Activated CD4-positive, alpha-beta T cell treated with anti-CD3 and anti-CD28 coated beads, Interleukin-2, amount 10 ng/mL, durations not matched to agents 24 days and 14 days (primary cell): ENCODE measurements at places on chromosomes 3 and 15. TPM values are rescaled to one million over a fixed set of nuclear protein-coding genes. Genes with fewer than 3 reads are reported as not detected.

The GCSAM gene
- 1.6 and 1.7 TPM in 2 replicates for total RNA-seq

DNA sequence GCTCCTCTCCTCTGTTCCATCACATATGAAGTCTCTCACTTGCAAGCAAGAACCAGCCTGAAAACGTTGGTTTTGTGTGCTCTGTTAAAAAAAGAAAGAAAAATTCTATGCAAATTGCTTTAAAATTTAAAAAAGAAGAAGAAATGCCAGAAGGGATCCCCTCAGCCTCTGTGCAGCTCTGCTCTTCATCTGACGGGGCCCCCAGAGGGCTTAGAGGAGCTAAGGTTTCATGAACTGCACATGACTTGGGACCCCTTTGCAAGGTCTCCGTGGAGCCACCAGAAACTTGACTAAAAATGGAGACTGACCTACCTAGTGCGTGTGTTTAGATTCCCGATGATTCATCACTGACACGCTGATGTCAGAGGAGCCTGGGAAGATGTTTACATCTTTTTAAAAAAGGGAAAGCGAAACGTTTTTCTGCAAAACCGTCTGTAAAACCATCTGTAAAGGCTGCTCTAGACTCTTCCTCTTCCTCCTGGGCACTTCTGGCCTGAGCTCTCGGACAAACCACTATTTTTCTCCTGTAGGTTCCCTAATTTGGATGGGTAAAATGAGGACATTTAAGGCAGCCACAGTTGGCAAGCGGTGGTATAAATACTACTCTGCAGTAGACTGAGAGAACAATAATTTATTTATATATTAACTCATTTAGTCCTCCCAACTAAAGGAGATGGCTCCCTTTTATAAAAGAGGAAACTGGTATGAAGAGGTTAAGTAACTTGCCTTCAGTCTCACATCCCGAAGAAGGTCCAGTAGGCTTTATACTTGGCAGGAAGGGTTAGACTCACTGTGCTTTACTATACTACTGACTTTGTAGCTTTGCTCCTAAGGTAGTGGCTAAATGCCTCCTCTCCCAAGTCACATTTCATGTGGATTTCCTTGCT is 67.2 kb upstream of the POLG start:
- peak; percentile 67 for DNase-seq

DNA sequence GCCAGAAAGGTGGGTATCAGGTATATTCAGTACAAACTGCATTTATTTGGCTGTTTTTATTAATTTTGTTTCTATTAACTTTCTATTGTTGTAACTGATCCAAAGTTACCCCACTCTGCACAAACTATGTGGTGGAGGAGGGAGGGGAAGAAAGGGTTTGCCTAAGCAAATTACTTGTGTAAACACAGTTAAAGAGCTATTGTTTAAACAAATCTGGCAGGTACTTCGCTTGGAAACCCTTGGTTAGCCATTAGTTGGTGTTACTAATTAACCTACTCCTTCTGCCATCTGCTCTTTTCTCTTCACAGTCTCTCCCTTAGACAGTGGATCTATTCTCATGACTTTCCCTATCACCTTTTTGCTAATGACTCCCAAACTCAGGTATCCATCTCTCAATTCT is 328.4 kb upstream of the NECTIN3 start:
- no peak for DNase-seq

- DNase-seq = peak; percentile 65
These were observed 469 bp downstream of the MAP6D1 start for GRCh38 chr3:183824761-183825455.
